ENCODE measurements at places on chromosomes 7 and 10.

GRCh38 chr10:132141526-132142395, 45.0 kb upstream of the DPYSL4 start:
- DNase-seq = no peak

DNA sequence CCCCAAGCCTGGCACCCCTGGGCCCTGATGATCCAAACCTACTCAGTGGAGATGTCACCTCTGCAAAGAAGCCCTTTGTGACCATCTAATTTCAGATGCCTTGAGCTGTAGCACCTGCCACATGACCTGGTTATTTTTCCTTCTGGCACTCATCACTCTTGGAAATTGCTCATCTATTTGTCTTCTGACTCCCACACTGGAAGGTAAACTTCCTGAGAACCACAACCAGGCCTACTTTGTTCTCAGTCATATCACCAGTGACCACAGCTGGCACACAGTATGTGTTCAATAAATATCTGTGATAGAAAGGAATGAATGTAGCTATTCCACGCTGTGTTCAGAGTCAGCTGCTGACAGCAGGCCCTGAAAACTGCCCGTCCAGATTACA, 97.1 kb downstream of the SH3PXD2A start:
- DNase-seq = no peak

DNA sequence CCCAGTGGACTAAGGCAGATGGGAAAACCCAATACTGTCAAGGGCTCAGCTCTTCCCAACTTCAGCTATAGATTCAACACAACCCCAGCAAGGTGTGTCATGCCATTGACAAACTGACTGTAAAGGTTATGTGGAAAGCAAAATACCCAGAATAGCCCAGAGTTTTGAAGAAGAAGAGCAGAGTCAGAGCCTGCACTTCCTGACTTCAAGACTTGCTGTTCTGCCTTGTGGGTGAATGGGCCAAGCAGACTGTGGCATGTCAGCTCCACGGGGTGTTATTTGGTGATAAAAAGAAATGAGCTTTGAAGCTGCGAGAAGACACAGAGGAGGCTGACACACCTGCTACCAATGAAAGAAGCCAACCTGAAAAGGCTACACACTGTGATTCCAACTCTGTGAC, 89.7 kb downstream of the NKX6-2 start:
- DNase-seq = no peak

DNA sequence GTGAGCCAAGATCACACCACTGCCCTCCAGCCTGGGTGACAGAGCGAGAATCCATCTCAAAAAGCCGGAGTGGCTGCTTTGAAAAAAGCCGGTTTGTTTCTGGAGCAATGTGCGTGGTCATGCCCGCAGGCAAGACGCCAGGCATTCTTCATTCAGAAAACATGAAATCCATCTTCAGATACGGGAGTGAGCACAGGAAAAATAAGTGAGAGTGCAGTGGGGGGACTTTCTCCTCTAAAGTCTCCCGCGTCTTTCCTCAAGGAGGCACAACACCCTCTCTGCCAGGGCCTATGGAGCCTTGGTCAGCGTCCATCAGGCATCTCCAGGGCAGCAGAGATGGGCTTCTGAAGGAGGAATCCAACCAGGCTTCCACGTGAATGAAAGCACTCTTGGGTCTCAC, 62.3 kb upstream of the DGKI start:
- no peak for DNase-seq

GRCh38 chr10:117464176-117464575, 78.4 kb upstream of the EMX2 start:
- no peak for DNase-seq

- DNase-seq = no peak
These were observed 171.7 kb upstream of the CELF2 start for GRCh38 chr10:10845826-10846503.

- DNase-seq = no peak
These were observed 211.4 kb downstream of the THSD7A start for GRCh38 chr7:11620406-11621253.
